AG09309 (cell line): ENCODE measurements at places on chromosomes 11 and 22.
A peak's percentile ranks its signal among the peaks of the same experiment; 100 is the strongest.

- no peak for DNase-seq
Observed at GRCh38 chr11:17609291-17610084, 62.4 kb downstream of the OTOG start.

DNA sequence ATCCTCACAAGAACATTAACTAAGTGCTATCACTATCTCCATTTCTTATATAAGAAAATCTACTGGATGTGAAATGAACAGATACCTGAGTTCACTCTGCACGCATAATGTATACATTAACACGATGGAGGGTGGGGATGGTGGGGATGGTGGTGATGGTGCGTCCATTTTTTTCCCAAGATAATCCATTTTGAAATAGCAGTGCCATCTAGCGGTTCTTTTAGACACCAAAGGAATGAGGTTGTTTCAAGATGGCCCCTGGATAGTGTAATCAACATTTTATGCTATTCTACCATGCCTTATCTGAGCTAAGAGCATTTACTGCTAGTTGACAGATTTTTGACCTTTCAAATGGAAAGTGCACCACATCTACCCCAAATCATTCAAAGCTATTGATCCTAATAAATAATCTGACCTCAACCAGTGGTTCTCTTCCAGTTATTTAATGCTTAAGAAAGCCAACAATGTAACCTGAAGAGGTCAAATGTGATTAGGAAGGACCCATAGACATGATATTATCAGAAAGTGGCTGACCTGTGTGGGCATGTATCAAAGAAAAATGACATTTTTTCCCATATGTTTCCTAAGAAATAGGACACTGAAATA, 714.7 kb upstream of the TENM4 start:
- no peak for DNase-seq

GRCh38 chr22:39428597-39429071, 28.2 kb upstream of the MGAT3 start:
- DNase-seq = no peak

DNA sequence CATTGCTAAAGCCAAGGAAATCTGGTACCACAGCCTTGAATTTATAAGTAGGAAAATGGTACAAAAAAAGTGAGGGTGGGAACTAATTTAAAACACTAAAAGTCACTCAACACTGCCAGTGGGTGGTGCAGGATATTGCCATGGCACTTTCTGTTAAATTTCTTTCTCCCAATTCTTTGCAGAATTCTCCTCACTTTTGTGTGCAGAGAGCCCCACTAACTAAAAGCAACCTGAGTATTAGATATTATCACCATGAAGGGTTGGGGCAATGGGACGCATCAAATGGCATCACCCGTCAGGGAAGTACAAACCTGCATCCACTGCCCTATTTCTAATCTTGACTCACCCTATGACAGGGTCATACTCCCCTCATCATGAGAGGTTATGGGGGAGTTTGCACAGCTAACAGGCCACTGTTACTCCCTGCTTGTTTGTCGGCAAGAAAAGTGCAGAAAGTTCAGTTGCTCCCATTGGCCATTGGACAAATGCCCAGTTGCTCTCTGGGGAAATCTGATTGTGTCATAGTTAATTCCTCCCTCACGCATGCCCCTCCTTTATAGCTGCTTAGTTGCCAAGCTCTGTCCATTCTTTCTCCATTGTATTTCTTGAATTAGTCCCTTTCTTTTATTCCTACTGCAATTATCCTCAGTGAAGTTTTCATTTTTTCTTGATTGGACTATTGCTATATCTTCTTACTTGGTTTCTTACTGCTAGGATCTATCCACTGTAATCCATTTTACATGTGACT, 93.8 kb upstream of the BLID start:
- peak; percentile 67 for DNase-seq

- DNase-seq = no peak
Observed at GRCh38 chr22:48858121-48858520, 969.6 kb downstream of the BRD1 start.

DNA sequence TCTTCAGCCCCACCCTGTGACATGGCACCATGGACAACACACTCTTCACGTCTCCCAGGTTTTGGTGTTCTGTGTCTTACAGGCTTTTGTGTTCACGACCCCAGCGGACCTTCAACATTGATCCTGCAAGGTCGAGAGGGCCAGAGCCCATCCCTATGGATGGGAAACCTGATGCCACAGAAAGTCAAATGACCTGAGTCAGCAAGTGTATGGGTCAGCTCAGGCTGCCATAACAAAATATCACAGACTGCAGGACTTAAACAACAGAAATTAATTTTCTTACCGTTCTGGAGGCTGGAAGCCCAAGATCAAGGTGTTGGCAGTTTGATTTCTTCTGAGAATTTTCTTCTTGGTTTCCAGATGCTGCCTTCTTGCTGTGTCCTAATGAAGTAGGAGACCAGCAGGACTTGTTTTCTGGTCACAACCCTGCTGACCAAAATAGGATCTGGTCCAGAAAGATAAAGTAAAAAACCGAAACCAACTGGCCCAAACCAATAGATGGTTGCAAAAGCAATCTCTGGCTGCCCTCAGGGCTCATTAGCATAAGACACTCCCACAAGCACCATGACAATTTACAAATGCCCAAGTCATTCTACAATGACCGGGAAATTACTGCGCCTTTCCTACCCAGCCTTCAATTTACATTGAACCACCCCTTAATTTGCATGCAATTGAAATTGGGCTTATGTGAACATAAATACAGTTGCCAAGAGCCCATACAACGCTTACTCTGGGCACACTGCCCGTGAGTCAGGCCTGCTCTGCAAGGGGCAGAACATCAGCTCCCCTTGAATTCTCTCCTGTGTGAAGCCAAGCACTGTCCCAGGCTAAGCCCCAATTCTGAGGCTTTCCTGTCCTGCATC, 113.9 kb downstream of the RPS6KA4 start:
- no peak for DNase-seq

DNA sequence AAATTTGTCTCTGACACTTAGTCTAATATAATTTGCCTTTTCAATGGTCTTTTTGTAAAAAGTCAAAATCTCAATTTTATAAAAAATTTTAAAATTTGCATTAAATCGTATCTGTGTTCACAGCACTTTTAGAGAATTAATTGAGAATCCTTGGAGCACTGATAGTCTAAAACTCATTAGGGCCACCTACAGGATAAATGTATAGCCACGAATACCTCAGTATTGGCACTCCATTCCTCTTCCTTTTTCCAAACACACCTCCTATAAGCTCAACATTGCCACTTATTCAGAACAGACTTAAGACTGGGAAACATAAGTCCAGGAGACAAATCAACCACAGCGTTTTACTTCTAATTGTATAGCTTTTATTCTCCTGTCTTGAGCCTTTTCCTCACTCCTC, 776.0 kb upstream of the ARHGAP42 start:
- no peak for DNase-seq

- DNase-seq = no peak
Observed at GRCh38 chr11:6440906-6441358, at the start of gene HPX. Gene HPX, minus strand, starts transcription at chr11:6440987. Its CDS starts 24 bp downstream, at chr11:6440963.

- DNase-seq = no peak
Observed at GRCh38 chr11:92804388-92804966, 165.0 kb upstream of the MTNR1B start.

DNA sequence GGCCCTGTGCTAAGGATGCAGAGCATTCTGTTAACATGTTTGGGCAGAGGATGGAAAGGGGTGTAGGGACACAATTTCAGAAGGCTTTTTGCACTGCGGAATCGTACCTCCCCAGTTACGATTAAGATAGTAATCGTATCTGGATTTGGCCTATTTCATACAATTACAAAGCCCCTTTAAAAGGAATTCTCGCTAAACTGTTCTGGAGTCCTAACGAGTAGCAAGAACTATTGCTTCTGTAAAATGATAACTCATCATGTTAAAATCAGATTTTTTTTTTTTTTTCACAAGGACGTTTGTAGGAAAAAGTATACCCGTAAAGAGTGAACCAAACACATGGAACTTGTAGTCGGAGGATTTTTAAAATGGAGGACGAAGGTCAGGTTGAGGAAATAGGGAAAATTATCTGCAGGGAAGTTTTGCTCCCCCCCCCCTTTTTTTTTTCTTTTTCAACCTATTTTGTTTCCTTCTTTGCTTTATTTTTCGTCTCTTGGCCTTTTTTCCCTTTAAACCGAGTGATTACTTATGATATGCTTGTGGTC, 934 bp downstream of the HSD17B12 start:
- DNase-seq = no peak

GRCh38 chr11:129737831-129738230, 77.8 kb upstream of the TMEM45B start:
- DNase-seq = no peak

DNA sequence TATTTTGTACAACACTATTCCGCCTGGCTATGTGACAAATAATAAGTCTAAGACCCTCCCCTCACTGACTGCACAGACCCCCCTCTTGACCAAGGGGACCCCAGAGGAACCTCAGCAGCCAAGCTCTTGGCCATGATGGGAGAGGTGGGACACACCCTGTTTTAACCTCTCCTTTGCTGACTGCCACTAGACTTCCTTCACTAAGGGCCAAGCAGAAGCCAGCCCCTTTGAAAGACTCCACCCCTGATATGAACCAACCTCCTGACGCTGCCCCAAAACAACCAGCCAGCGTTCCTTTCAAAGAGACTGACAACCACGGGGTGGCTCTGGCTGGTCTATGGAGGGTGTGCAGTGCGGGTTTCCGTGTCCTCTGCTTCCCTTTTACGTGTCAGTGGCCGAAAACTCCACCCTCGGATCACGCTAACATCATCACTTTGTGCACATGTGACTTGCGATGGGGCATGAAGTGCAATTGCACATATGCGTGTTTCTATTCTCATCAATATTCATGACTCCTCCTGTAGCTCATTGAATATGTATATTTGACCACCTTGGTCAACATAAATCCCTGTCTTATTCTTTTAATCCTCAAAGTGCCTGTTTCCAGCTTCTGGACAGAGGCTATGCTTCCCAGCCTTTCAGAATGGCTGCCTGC, 643.9 kb downstream of the TBC1D22A start:
- DNase-seq = no peak

DNA sequence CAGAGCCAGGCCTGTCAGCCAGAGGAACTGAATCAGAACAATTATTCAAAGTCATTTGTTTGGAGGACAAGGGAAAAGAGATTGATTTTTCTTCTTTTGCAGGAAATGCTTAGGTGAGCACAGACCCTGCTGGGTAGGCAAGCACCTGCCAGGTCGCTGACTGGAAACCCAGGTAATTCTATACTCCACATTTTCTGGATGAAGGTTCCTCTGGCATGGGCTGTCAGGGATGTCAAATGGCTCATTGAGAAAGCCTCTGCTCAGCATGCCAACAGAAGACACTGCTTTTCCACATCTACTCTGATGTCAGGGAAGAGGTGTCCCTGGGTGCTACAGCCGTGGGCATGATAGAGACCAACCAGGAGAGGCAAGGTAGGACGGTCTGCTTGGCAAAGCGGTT, 166.7 kb upstream of the SYN3 start:
- no peak for DNase-seq

- no peak for DNase-seq
Observed at GRCh38 chr22:49719046-49719445, 108.6 kb downstream of the BRD1 start.

DNA sequence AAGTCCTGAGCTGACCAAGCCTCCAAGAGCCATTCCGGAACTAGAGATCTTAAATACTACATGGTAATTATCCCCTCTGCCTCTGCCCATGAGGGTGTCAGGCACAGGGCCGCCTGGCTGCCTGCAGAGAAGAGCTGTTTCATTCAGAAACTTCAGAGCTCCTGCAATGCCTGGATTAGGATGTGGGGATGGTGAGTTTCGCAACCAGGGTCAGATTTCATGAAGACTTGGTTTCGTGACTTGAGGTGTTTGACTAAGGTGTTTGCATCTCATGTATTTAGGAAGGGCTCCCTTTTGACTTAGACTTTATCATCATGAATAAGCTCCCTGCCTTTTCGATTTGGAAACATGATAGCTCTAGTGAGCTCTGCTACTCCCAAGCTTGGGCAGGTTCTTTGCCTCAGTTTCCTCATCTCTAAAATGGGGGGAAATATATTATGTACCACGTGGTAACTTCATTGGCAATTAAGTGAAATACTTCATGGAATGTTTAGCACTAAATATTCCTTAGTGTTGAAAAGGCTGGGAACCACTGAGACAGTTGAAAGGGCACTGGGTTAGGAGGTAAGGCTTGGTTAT, 9.1 kb downstream of the TIMP3 start:
- DNase-seq = no peak

DNA sequence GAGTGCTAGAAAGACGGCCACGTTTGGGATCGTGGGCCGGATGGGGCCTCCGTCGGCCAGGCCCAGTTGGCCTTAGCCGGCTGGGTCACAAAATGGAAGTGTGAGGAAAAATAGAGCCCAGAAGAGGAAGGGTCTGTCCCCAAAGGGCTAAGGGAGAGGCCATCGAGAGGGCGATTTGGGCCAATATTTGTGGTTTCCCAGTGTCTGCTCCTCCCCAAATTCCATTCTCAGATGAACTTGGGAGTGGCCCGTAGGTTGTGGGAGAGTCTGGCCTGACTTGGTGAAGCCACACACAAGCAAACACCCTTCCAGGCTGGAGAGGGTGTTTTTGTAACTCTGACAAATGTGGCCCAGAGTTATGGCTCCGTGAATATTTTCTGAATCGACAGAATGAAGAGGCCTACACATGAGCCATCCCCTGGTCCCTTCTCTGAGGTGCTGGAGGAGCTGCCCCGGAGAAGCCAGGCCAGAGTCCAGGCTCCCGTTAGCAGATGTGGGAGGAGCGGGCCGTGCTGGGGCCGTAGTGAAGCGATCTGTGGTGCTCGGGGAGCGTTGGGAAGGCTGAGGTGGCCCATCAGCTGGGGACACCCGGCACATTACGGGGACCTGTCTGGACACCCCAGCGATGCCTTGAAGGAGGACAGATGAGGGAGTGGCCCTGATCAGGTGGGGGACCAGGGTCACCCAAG, 73.5 kb upstream of the PPARA start:
- DNase-seq = peak; percentile 61

DNA sequence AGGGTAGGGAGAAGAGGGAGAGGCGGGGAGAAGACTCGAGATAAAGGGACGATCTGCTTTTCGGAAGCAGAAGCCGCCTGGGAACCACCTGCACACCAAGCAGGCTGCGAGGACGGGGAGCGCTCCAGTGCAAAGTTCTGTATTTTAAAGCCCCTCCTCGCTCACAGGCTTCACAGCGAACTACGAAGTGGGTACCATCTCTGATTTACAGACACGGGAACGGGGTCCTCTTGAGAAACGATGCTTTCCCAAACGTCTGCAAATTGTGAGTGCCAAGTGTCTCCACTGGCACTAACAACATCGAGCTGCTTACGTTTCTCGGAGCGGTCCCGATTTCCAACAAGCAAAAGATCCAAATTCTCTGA, 700 bp upstream of the STX3 start:
- no peak for DNase-seq

GRCh38 chr11:763549-764321, 13.6 kb downstream of the GATD1 start:
- no peak for DNase-seq

- no peak for DNase-seq
Observed at GRCh38 chr11:60964801-60965200, 6.7 kb upstream of the CD6 start.

DNA sequence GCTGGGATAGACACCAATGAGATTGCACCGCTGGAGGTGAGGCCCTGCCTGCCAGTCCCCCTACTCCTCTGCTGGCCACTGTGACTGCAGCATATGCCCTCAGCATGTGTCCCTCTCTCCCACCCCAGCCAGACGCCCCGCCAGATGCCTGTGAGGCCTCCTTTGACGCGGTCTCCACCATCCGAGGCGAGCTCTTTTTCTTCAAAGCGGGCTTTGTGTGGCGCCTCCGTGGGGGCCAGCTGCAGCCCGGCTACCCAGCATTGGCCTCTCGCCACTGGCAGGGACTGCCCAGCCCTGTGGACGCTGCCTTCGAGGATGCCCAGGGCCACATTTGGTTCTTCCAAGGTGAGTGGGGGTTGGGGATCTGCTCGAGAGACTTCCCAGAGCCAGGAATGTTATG, 5.7 kb upstream of the SMARCB1 start:
- no peak for DNase-seq

- no peak for DNase-seq
Observed at GRCh38 chr11:128499613-128500253, 87.6 kb downstream of the ETS1 start.
